GM19239 (cell line): ENCODE measurements at places on chromosomes 6 and 20.

GRCh38 chr6:31210123-31210522, 39.6 kb upstream of the POU5F1 start:
- no peak for DNase-seq

DNA sequence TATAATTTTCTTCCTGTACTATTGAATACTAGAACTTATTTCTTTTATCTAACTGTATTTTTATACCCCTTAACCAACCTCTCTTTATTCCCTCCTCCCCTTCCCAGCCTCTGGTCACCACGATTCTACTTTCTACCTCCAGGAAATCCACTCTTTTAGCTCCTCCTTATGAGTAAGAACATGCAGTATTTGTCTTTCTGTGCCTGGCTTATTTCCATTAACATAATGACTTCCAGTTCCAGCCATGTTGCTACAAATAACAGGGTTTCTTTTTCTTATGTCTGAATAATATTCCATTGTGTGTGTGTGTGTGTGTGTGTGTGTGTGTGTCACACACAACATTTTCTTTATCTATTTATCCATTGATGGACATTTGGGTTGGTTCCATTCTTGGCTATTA, 152.3 kb upstream of the OLIG3 start:
- no peak for DNase-seq

GRCh38 chr20:56927127-56927526, 298.0 kb downstream of the TFAP2C start:
- DNase-seq: no peak

DNA sequence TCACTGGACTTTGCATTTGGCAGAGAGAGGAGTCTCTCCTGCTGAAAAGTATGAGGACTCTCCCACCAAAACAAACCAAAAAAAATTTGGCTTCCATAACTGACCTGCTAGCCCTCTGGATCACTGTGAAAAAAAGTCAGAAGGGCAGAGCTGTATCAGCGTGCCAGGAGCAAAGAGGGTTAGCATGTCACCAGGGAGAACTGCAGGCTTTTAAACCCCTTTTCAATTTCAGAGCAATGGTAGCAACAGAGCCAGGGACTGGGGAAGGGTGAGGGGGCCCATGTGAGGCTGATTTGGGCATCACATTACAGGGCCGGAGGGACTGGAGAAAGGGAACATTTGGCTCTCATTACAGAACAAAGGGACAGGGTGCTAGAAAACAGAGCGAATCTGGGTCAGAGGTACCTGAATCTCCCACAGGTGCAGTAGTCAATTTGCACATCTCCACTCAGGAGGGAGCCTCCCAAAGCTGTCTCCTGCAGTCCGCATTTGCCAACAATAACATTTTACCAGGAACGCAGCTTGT, 185.7 kb upstream of the EYA4 start:
- DNase-seq: no peak

- DNase-seq: no peak
Measured at GRCh38 chr6:4188801-4189200, 53.4 kb upstream of the ECI2 start.

- DNase-seq: no peak
Measured at GRCh38 chr6:24245275-24245674, 112.6 kb downstream of the DCDC2 start.

GRCh38 chr20:48210111-48211027, 425.1 kb upstream of the SULF2 start:
- DNase-seq: no peak
